Left ventricle myocardium inferior (tissue), 1 donor: ENCODE measurements at places on chromosomes 2 and 18. TPM values are rescaled to one million over a fixed set of nuclear protein-coding genes. Genes with fewer than 3 reads are reported as not detected.
A peak's percentile ranks its signal among the peaks of the same experiment; 100 is the strongest.

GRCh38 chr2:239856620-239857285 lies 168.4 kb downstream of the NDUFA10 start:
- DNase-seq = no peak

DNA sequence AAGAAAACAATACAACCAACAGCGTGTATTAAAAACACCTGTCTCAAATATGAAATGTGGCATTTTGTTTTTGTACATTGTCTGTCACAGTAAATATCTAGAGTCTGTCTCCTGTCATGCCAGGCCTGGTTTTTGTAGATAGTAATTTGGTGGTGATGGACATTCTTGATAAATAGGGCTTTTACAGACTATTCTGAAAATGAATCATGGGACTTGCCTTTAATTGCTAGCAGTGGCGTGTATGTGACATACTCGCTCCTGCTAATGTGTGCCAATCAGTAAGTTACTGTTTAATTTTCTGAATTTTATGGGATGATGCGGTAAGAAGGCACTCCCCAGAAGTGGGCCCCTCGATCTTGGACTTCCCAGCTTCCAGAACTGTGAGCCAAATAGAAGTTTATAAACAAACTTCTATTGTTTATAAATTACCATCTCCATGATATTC lies 83.7 kb downstream of the TANC1 start:
- no peak for DNase-seq

GRCh38 chr2:60408207-60408606 lies 145.2 kb downstream of the BCL11A start:
- no peak for DNase-seq

DNA sequence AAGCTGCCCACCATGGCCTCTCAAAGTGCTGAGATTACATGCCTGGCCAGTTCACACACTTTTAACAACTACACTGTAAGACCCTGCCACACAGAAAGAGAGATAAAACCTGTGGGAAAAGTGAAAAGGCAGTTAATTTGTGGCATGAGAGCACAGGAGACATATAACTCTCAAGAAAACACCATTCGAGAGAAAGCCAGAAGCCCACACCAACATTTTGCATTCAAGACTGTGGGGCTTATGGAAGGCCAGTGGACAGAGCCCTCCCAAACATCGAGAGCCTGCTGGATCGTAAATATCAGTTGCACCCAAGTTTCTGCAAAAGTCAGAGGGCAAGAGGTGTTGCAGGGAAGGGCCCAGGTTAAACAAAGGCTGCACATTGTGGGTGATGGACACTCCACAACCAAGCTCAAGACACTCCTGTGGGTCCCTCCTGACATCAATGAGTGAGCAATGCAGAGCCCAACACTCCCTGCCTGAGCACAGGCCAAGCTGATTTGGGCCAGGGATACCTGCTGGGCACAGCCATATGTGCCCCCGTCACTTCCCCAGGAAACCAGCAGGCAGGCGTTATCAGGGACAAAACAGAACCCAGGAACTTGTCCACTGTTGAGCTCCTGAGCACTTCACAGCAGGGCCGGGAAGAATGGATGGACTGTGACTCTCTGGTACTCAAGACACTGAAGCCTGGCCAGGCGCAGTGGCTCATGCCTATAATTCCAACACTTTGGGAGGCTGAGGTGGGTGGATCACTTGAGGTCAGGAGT lies 114.4 kb downstream of the ZFP36L2 start:
- no peak for DNase-seq

DNA sequence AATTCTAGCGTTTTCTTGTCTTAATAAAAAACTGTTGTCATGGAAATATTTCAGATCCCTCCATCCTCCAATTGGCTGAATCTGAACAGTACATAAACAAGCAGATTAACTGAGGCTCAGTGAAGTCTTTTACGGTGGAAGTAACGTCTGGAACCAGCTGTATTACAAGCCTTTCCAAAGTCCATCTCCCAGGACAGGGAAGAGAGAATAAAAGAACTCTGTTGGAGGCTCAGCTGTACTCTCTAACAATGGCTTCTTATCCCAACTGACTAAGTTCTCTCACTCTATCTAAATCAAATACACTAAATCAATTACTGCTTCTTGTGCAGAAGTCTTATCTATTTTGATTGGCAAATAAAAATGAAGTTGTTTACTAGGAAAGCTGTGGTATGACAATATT lies 19.9 kb upstream of the NEDD4L start:
- DNase-seq = no peak

DNA sequence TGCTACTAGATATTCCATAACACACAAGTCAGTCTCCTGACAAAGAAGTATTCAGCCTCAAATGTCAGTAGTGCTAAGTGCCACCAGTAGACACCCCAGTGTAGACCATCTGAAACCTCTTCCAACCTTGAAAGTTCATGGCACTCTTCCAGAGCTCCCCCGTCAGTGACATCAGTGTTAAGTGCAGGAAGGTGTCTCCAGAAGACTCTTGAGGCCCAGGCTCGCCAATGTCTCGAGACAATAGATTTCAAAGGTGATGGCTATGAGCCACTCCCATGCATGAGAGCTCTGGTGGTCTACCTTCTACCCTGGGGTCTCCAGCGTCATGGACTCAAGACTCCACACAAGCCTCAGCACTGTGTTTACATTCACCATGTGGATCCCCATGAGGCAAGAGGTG lies 183.8 kb downstream of the SMAD2 start:
- DNase-seq = no peak

MOCOS gene
- total RNA-seq = 0.33 TPM

RGPD4 gene
- total RNA-seq = not detected

GRCh38 chr2:172630181-172630580 lies 74.3 kb downstream of the PDK1 start:
- no peak for DNase-seq

SPTBN1 gene
- 484 TPM for total RNA-seq

AGFG1 gene
- 50.4 TPM for total RNA-seq

DNA sequence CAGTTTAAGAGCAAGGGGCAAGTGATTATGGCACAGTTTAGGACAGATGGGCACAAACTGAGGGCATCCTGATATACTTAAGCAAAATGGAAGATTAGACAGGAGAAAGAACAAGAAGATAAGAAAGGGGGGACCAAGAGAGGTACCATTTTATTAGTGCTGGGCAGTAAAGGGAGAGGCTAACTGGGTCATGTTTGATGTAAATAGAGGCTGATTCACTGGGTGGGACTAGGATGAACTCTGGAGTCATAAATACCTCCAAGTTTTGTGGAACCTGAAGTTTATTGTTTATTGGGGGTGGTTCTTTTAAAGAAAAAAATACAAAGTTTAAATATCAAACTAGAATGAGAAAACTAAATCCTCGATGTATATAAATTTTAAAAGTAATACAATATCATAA lies 1067.2 kb upstream of the GYPC start:
- no peak for DNase-seq

DSC1 gene
- total RNA-seq = 7.5 TPM

ALPG gene
- not detected for total RNA-seq

- no peak for DNase-seq
Observed at GRCh38 chr2:224122542-224122941, 83.5 kb upstream of the SERPINE2 start.

DNA sequence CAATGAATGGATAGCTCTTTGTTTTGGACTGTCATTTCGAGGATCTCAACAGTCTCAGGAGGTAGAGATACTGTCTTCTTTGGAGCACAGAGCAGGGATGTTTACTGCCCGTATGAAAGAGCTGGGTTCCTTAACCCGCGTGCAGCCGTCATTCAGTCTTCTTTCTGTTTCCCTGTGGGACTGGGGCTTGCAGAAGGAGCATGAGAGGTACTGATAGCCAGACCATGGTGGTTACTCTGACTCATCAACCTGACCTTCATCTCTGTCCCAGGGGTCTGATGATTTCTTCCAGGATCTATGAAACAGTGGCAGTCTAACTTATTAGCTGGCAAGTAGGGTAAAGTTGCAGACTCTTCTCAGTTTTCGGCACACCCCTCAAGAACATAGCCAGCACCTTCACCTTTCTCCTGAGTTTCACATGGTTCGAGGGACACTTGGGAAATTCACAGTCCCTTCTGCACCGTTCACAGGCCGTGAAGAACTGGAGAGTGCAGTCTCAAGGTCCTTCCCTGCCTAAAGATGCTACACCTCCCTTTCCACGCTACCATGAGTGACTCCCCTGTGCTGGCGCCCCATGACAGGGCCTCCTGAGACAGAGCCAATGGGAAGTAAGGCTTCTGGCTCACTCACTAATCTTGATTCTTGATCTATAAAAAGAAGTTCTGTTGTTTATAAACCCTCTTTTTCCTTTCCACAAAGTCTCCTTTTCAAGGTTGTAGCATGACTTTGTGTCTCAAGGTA lies 226.2 kb downstream of the MC4R start:
- DNase-seq = no peak

METAP1D gene
- total RNA-seq = 6.7 TPM

- DNase-seq = peak; percentile 42
Observed at GRCh38 chr2:24984912-24985311, 13.2 kb upstream of the DNAJC27 start.

GRCh38 chr18:26233208-26233607 lies 7.0 kb downstream of the TAF4B start:
- no peak for DNase-seq

- DNase-seq = no peak
Observed at GRCh38 chr18:23316988-23317387, 136.1 kb upstream of the RIOK3 start.

GRCh38 chr2:82027921-82028615 lies 1723.5 kb upstream of the LRRTM1 start:
- no peak for DNase-seq

SETBP1 gene
- 10.3 TPM for total RNA-seq

- no peak for DNase-seq
Observed at GRCh38 chr18:61308795-61309393, 24.3 kb upstream of the CDH20 start.
